ENCODE measurements at places on chromosomes 11 and 22.
A peak's percentile ranks its signal among the peaks of the same experiment; 100 is the strongest.

DNA sequence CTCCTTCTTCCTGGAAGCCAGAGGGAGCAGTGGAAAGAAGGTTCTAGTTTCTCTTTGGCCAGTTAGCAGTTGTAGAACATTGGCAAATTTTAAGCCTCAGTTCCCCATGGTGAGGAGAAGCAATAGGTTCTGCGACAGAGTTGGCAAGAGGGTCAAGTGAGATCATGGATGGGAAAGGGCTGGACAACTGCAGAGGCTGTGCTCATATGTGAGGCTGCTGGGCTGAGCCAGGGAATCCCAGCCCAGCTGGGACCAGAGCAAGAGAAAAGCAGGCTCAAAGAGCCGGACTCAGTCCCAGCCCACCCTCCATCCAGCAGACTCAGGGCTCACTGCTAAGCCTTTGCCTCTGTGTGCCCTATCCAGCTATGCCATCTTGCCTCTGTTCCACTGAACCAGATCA lies 66.8 kb upstream of the MYOD1 start:
- no peak for DNase-seq

DNA sequence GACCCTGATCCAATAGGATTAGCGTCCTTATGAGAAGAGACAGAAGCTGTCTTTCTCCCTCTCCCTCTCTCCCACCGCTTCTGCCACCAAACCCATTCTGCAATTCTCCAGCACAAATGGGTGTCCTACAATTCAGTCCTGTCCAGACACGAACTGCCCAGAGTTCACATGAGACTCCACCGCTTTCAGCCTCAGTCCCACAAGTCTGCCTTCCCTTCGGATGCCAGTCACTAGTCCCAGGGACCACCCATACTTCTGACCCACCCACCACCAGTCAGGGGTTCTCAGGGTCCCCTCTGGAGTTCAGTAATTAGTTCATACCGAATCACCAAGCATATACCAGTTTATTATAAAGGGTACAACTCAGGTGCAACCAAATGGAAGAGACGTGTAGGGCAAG lies 73.6 kb downstream of the TRIM29 start:
- no peak for DNase-seq

GRCh38 chr11:116272181-116272789 lies 500.5 kb downstream of the BUD13 start:
- DNase-seq: no peak

- DNase-seq: no peak
These were observed 96.9 kb upstream of the RTL6 start for GRCh38 chr22:44594951-44595350.

DNA sequence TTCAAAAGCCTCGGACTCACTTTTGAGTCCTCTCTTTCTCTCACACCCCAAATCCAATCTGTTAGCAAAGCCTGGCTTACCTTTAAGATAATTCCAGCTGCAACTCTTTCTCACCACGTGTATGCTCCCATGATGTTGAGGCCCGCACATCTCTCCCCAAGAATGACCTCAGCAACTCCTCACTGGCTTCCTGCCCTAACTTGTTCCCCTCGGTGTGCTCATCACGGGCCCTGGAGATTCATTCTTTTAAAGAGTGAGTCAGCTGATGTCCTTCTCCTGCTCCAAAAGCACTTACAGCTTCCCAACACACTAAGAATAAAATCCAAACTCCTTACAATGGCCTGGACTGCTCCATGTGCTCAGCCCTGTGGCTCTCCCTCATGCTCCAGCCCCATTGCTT lies 1041.3 kb downstream of the OPCML start:
- no peak for DNase-seq

- no peak for DNase-seq
These were observed at the start of gene CABP2 for GRCh38 chr11:67522844-67523555. CABP2 (minus strand) TSS chr11:67523446; CDS start chr11:67523326, 120 bp downstream.

GRCh38 chr22:24728790-24729637 lies 45.5 kb downstream of the PIWIL3 start:
- peak; percentile 71 for DNase-seq

- no peak for DNase-seq
These were observed 42.1 kb downstream of the PACSIN2 start for GRCh38 chr22:42972649-42973535.

GRCh38 chr11:62788991-62789390 lies 1.8 kb downstream of the TMEM179B start:
- no peak for DNase-seq

DNA sequence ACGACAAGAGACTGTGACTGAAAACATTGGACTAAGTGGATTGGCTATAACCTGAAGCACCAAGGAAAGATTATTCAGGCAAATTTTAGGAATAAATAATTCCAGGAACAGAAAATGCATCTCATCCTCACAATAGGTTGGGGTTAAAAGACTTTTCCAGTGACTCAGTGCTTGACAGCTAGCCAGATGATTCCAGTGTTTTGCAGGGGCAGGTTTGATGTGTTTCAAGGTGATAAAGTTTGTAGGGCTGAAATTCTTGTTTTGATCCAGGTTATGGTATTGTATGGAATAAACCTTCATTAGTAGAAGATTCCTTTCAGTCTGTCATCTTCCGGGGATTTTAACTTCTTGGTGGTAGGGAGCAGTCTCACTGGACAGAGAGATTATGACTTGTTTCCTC lies 2.3 kb downstream of the EXT2 start:
- peak; percentile 14 for DNase-seq

- DNase-seq: no peak
These were observed 8.0 kb upstream of the CHST1 start for GRCh38 chr11:45673441-45673840.

DNA sequence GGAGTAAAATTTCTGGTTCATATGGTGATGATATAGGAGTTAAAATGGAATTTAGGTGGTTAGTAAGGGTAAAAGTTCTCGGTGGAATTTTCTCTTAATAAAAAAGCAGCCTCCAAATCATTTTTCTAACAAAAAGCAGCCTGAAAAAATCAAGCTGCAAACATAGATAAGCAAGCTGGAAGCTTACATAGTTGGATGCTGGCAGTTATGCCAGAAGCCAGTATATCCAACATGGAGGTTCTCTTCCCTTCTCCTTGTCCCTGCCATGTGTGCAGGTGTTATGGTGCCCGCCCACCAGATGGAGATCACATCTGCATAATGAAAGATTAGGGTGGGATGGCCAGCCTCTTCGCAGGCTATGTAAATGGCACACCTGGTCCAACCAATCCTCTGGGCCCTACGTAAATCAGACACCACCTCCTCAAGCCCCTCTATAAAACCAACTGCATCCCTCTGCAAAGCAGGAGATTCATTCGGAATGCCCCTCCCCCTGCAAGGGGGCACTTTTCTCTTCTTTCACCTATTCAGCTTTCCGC lies 22.4 kb downstream of the PIWIL3 start:
- DNase-seq: no peak

DNA sequence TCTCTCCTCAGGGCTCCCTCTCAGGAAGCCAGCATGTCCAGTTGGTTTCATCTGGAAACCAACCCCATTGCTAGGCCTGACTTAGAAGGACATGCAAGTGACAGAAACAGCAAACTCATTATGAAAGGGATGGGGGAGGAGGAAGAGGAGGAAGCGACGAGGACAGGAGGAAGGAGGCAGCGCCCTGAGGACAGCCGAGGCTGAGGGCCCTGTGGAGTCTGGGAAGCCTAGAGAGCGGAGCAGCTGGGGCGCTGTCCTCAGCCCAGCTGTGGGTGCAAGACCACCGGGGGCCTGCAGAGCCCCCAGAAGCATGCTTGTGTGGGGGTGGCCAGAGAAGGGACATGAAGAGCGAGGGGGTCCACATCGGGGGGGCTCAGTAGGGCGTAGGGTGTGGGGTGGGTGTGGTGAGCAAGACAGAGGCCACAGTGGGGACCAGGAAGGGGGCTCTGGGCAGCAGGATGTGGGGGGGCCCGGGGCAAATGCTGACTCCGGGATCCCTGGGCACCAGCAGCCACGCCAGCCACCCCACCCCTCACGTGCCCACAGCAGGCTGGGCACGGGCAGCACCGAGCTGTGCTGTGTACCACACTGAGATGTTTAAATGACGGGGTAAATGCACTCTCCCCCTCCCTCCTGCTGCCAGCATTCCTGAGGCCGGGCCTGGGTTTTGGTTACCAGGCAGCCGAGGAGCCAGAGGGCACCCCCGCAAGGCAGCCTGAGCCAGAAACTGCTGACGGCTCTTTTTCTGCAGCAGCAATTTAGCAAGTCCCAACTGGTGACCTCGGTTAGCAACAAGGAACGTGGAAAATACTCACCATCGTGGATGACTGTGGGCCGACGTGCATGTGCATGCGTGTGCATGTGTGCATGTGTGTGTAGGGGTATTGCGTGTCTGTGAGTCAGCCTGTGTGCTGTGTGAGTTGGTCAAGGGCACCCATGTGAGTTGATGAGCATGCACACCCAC lies 82.7 kb upstream of the LINC01488 start:
- DNase-seq: no peak

GRCh38 chr22:30195245-30196140 lies 51.1 kb downstream of the LIF start:
- DNase-seq: peak; percentile 33

GRCh38 chr22:23175817-23176644 lies 4.3 kb upstream of the BCR start:
- no peak for DNase-seq

GRCh38 chr11:44364596-44364995 lies 54.7 kb upstream of the ALX4 start:
- DNase-seq: no peak

GRCh38 chr11:129224538-129224937 lies 32.4 kb upstream of the ARHGAP32 start:
- no peak for DNase-seq

- peak; percentile 7 for DNase-seq
These were observed 439 bp downstream of the LMO1 start for GRCh38 chr11:8263109-8263768.

DNA sequence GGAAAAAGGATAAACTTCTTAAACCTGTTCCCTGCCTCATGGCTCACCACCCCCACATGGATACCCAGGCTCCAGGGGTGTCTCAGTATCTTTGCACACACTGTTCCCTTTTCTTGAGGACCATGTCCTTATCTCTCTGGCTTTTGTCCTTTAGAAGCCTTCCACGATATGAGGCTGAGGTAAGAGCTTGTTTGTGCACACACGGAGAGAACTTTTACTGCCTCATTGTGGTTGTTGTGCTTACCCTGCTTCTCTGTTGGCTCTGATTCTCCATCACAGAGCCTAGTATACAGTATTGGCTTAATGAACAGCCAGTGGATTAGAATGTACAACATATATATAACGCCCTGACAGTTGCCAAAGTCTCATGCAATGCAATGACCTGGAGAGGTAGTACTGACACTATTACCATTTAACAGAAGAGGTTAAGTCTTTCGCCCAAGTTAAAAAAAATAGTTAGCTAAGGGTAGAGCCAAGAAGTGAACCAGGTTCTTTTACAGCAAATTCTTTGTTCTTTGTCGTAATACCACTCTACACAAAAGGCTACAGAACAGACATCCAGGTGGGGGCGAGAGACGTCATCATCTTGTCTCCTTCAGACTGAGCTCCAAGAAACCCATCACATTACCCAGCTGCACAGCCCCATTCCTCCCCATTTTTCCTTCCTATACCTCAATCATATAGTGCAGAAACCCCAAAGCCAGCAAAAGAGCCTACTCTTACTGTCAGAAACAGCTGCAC lies 117.3 kb downstream of the PLEKHA7 start:
- no peak for DNase-seq

GRCh38 chr11:111963931-111964340 lies 26.8 kb downstream of the DIXDC1 start:
- DNase-seq: no peak

DNA sequence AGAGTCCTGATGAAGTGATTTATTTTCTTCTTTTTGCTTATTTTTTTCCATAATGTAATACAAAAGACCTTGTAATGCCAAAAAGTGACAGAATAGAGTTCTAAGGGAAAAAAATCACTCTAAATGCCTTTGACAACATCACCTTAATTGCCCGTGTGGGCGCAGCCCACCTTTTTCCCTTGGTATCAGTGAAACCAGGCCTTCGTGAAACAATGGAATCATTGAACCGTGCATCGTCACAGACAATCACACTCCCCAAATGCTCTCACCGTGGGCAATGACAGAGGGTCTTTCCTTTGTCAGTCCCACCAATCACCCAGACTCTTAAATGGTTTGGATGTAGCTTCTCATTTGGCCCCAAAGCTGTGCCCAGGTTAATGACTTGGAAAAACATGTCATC lies 9.6 kb upstream of the SLC6A5 start:
- no peak for DNase-seq

DNA sequence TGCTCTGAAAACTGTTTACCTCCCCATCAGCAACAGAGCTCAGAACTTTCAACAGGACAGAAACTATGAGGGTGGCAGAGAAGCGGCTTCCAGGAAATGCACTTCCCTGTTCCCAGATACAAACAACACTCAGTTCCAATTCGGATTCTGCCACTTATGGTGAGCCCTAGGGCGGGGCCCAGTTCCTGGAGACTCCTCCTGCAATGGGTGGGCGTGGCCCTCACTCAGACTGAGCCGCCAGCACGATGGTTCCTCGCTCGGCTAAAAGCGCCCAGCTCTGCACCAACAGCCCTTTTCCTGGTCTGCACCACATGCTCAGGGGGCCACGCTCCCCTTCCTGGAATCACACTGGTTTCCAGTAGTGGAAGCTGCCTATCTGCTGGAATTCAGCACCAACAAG lies 314.1 kb downstream of the CTTN start:
- no peak for DNase-seq

- no peak for DNase-seq
These were observed 3.9 kb upstream of the OR5M8 start for GRCh38 chr11:56495117-56495516.

DNA sequence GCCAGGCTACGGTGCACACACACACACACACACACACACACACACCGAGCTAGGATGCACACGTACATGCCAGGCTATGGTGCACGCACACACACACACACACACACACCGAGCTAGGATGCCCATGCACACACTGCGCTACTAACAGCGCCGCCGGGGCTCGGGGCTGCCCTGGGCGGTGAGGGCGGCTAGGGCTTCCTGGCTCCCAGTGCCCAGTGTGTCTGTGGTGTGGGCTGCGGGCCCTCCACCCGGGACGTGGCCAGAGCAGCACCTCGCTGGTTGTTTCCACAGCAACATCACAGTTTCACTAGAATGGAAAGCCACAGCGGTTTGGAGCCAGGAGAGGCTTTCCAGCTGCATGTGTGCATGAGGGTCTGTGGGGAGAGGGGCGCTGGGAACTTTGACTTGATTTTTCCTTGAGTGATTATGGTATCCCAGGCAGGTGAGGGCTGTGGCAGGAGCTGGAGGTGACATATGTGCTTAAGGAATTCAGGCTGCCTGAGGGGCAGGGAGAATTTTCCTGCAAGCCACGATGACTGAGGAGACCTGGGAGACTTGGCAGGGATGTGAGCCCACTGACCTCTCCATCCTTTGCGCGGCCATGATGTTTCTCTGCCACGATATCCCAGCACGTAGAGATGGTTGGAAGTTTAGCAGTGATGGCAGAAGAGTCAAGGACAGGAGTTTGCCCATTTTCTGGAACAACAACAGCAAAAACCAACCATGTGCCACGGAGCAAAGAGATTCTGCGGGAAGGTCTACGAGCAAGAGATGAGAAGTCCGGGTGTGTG lies 195.9 kb downstream of the SNX19 start:
- DNase-seq: no peak

DNA sequence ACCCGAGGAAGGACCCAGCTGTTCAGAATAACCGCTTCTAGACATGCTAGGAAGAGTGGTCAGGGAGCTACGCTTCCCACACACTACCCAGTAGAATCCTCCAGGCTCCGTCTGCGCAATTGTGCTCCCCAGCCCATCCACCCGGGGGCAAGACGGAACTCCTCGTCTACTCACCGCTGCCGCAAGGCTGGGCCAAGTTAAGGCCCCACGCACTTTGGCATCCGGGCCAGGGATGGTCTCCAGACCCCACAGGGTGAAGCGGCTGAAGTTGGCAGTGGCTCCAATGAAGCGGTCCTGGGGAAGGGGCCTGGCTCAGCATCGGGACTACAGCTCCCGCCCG lies 757 bp downstream of the RNASEH2C start:
- DNase-seq: peak; percentile 55
